ENCODE measurements at places on chromosomes 3 and 15.

- peak; percentile 31 for DNase-seq
Measured at GRCh38 chr3:30518181-30518864, 88.1 kb upstream of the TGFBR2 start.

DNA sequence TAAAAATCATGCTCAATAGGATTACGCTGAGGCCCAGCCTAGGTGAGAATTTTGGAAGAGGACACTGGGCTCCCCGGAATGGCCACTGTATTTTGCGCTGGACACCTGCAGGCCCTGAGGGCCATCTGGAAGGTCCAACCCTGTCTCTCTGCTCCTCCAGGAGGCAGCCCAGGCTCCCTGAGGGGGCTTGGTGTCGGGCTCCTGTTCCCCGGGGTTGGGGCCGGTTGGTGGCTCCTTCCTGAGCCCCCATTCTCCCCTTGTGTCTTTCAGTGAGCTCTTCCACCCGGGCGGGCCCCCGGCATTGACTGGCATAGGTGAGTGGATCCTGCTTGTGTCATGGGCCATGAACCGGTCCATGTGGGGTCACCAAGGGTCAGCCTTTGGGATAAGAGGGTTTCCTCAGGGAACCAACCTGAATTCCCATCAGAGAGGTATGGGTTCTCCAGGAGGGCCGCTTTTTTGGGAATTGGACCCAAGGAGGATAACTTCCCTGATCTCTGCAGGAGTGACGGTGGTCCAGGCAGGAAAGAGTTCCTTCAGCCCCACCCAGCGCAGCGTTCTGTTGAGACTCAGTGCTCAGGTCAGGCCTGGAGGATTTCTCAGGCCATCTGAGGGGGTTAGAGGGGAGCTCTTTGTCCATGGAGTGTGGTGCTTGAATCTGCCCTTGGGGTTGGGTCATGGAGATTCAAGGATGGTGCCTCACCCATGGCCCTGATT lies 187.8 kb downstream of the UBE3A start:
- peak; percentile 5 for DNase-seq

DNA sequence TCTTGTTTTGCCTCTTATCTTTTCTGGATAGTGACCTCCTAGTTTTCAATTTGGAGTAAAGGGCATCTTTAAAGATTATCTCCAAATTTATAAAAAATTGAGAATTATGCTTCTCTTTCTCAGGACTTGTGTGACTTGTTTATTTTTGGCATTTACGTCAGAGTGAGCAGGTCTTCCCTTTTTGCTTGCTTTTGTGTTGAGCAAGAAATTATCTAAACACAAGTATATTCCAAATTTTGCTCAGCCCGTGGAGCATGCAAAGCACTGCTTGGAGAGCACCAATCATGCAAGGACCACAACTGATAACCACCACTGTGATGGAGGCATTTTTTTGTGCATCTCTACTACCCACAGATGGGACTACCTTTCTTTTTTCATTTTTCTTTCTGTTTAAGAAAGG lies 7.1 kb downstream of the SLC25A26 start:
- no peak for DNase-seq

DNA sequence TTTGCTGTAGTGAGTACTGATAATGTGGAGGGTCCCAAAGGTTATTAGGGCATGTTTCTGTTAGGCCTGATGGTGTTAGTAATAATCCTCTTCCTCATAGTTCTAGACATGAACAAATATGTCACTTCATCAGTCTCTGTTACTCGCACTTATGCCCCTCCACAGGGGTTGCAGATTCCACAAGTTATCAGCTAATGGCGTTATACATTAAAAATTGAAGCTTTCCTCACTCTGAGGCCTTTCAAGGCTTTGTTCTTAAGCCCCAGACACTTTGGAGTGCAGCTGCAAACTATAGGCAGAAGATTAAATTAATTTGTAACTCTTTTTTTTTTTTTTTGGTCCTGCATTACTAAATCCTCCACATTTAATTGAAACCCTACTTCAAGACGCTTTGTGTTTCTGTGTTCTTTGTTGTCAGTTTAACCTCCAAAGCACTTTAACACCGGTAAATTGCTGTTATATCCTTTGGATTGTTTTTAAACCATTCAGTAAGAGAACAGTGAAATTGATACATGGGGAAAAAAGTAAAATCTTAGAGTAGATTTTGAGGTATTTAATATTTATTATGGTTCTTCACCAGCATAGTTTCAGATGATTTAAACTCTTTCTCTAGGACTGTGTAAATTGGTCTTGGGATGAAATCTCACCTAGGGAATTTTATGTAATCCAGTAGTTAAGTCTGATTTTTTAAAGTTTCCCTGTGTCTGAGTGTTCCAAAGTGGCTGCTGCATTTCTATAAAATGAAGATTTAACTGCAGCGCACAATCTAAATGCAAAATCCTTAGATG lies 103.1 kb upstream of the SKOR1 start:
- no peak for DNase-seq

- DNase-seq: no peak
Measured at GRCh38 chr3:69179740-69180372, 57.5 kb upstream of the LMOD3 start.

DNA sequence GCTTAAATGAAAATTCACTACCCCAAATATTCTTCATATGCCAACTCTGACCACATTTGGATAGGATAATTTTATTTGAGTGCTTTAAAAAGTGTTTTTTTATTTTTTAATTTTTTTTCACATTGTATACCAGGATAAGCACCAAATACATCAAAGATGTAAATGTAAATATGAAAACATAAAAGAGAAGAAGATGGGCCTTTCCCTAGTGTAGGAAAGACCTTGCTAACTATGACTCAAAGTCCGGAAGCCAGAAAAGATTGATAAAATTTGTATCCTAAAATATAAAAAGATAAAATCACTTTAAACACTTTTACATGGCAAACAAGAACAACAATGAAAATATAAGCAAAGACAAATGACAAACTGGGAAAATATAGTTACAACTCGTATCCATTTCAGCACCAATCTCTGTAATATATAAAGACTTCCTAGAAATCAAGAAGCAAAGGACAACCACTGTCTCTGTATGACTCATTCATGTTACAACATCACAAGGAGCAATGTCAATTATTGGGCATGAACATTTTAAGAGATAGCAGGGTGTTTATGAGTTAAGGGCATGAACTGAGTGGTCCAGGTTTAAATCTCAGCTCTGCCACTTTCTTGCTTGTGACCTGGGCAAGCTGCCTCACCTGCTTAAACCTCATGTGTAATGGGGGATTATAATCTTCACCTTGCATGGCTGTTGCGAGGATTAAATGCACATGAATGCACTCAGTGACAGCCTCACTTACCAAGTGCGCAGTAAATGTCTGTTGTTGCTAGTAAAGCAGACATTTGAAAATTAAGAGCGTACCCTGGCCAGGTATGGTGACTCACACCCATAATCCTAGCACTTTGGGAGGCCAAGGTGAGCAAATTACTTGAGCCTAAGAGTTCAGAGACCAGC lies 25.3 kb upstream of the ARHGEF3 start:
- DNase-seq: no peak

DNA sequence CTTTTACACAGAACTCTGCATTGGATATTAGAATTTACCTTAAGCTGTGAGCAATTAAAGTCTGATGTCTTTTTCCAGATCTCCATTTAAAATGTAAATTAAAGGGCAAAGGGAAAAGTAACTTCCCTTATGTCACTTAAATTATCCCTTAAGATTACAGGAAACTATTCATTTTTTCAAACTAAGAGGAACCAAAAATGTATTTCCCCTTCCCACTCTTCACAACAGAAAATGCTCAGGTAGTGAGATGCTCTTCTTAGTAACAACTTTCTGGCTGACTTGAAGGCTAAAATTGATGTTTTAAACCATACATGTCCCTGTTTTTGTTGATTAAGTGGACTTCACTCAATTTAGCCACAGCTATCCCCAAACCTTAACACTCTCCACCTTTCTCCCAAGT lies 17.6 kb downstream of the RSL24D1 start:
- no peak for DNase-seq

DNA sequence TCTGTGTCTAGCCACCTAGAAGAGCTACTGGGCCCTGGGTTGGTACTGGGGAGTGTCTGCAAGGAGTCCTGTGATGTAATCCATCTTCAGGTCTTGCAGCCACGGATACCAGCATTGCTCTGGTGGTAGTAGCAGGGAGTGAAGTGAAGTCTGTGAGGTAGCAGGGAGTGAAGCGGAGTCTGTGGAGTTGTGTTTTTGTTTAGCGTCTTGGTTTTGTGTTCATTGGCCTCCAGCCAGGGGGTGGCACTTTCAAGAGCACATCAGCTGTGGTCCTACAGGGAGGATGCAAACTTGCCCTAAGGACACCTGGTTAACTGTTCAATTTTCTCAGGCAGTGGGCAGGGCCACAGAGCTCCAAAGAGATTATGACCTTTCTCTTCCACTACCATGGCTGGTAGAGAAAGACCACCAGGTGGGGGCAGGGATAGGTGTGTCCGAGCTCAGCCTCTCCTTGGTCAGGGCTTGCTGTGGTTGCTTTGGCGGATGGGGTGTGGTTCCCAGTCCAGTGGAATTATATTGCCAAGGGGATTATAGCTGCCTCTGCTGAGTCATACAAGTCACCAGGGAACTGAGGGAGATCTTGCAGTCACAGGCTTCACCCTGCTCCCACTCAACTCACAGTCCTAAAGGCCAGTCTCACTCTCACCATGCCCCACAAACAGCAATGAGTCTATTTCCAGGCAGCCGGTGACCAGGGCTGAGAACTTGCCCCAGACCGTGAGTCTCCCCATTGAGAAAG lies 424.7 kb downstream of the ZBBX start:
- DNase-seq: no peak

DNA sequence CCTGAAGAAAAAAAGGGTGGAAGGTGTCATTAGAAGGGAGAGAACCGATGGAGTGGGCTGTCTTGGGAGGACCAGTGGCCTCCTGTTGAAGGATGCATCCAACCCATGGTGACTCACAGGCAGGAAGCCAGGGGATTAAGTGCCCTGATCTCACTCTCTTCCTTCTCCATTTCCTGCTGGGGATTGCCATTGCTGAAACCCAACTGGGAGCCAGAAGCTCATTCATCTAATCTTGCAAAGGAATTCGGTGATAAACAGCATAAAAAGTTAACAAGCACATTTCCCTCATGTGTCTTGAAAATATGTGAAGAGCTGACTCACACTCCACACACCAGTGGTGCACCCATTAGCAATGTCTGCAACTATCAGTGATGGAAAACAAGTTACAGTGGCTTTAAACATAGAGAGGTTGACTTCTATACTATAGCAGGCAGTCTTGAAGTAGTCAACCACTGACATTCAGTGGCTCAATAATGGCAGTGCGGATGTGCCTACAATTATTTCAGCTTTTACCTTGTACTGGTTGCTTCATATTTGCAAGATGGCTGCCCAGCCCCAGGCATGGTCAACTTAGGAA lies 12.8 kb upstream of the CSRNP1 start:
- peak; percentile 80 for DNase-seq

- no peak for DNase-seq
Measured at GRCh38 chr3:189340680-189341460, 169.1 kb downstream of the TPRG1 start.

DNA sequence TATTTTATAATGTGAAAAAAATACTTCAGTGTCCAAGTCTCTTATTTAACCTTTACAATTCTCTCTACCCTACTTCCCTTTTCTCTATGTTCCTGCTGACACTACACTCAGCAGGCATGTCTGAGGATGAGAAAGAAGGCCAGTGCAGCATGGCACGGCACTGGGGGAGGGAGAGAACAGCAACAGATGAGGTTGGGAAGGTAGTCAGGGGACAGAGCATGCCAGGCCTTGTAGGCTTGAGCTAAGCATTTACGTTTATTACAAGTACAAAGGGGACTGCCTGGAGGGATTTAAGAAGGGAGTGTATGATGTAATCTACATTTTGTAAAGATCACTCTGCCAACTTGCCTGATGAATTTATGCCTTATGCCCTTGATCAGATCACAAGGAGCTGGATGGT lies 117.3 kb upstream of the WNT5A start:
- no peak for DNase-seq

- no peak for DNase-seq
Measured at GRCh38 chr3:149647812-149648211, 10.0 kb downstream of the WWTR1 start.

GRCh38 chr3:102295756-102296155 lies 139.1 kb upstream of the ZPLD1 start:
- DNase-seq: no peak

DNA sequence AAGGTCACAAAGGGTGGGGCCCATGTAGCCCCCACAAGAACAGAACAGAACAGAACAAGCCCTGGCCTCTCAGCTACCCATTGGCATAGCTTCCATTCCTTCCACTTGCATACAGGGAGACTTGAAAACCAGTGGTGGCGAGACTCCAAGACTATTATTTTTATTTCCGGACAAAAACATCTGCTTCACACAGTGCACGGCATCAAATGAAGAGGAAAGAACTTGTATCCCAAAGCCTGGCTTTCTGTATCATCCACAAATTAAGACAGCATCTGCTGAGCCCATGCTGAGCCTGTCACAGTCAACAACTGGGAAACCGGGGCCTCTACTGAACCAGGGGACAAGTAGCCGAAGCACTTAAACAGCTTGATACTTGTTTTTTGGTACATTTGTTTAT lies 56.0 kb downstream of the CLEC3B start:
- DNase-seq: peak; percentile 31

- DNase-seq: no peak
Measured at GRCh38 chr15:59998305-59998949, 5.7 kb upstream of the FOXB1 start.

DNA sequence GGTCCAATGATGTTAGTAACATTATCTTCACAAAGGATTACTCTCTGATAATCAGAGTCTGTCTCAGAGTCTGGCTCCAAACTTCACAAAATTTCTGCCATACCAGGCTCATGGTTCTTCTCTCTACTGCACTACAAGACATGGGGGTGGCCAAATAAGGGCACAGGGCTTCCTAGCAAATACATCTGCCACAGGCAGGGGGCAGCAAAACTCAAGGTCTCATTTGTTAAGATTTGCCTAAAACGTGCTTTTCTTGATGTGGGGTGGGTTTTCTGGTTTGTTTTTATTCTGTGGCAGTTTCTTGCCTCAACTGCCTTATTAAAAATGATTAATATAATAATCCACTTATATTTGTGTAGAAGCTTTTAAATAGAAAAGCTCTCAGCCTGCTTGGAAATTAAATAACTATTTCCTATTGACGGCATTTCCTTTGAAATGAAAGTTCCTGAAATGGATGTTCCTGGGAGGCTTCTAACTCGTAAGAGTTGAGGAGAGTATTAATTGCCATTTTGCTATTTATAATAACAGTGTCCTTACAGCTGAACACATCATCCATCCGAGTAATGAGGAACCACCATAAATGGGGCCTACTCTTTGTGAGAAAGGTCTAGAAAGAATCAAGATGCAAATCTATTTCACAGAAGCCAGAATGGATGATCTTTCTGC lies 53.8 kb downstream of the SST start:
- peak; percentile 78 for DNase-seq

- no peak for DNase-seq
Measured at GRCh38 chr3:140552403-140552802, 125.5 kb upstream of the TRIM42 start.

Measured in AG20443 (cell line).